ENCODE measurements at places on chromosomes 4 and X. TPM values are rescaled to one million over a fixed set of nuclear protein-coding genes. Genes with fewer than 3 reads are reported as not detected.

- no peak overlapping the region for H3K4me3 ChIP-seq
- H3K27me3 ChIP-seq = no peaks in the 10 kb centered on the region
- no peaks in the 10 kb centered on the region for H3K4me1 ChIP-seq
- no peaks in the 10 kb centered on the region for H3K36me3 ChIP-seq
Observed at GRCh38 chr4:74962584-74962983, 29.7 kb downstream of the PARM1 start.

DNA sequence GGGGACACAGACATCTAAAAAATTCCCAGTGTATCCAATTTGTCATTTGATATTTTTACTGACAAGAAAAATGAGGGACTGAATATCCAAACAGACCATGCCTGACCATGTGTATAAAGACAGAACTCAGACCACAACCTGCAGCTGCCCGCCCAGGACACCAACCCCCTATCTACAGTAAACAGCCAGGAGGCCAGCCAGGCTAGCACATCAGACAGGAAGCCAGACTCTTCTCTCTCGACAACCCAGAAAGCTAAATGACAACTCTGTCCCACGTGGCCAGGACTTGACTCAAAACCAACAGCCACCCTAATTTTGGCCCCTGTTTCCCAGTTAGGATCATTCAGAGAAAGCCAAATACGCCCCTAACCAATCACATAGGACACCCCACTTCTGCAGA lies 15.1 kb downstream of the AFAP1 start:
- H3K4me3 ChIP-seq = no peak overlapping the region
- no peaks in the 10 kb centered on the region for H3K27me3 ChIP-seq
- H3K27ac ChIP-seq = no peak overlapping the region
- H3K36me3 ChIP-seq = no peaks in the 10 kb centered on the region
- DNase-seq = no peak
- H3K4me1 ChIP-seq = no peaks in the 10 kb centered on the region

DNA sequence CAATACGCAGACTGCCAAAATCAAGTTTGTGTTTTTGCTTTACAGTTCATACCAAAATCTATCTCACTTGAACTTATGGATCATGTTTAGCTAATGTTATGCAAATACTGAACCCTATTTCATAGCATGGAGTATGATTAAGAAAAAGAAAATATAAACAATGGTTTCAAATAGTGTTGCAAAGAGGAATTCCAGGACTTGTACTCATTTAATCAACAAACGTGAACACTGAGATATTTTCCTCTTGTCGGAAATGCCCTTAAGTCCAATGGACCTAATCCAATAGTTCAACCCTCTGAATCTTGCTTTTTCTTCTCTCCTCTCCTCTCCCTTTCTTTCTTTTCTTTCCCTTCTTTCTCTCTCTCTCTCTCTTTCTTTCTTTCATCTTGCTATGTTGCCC lies 30.8 kb downstream of the RASL11B start:
- DNase-seq = no peak
- H3K27me3 ChIP-seq = no peaks in the 10 kb centered on the region
- H3K4me3 ChIP-seq = no peak overlapping the region
- H3K36me3 ChIP-seq = no peaks in the 10 kb centered on the region
- H3K27ac ChIP-seq = no peak overlapping the region

PLS3 gene
- polyA plus RNA-seq = 72.7 TPM

- H3K27me3 ChIP-seq = no peaks in the 10 kb centered on the region
- H3K27ac ChIP-seq = no peak overlapping the region
- DNase-seq = no peak
Observed at GRCh38 chr4:171157462-171158082, 655.6 kb upstream of the GALNTL6 start.

RBM3 gene
- 43.2 TPM for polyA plus RNA-seq

- no peak overlapping the region for H3K4me3 ChIP-seq
- no peaks in the 10 kb centered on the region for H3K36me3 ChIP-seq
- H3K27me3 ChIP-seq = no peaks in the 10 kb centered on the region
Observed at GRCh38 chr4:56406151-56406550, 18.9 kb upstream of the AASDH start.

SPARCL1 gene
- 16.1 TPM for polyA plus RNA-seq

TCEAL9 gene
- polyA plus RNA-seq = 22.8 TPM

NEIL3 gene
- 0.07 TPM for polyA plus RNA-seq

GRCh38 chr4:172850838-172851237 lies 317.8 kb upstream of the GALNT7 start:
- no peak overlapping the region for H3K27ac ChIP-seq
- H3K4me1 ChIP-seq = no peaks in the 10 kb centered on the region
- DNase-seq = no peak
- no peaks in the 10 kb centered on the region for H3K36me3 ChIP-seq

DNA sequence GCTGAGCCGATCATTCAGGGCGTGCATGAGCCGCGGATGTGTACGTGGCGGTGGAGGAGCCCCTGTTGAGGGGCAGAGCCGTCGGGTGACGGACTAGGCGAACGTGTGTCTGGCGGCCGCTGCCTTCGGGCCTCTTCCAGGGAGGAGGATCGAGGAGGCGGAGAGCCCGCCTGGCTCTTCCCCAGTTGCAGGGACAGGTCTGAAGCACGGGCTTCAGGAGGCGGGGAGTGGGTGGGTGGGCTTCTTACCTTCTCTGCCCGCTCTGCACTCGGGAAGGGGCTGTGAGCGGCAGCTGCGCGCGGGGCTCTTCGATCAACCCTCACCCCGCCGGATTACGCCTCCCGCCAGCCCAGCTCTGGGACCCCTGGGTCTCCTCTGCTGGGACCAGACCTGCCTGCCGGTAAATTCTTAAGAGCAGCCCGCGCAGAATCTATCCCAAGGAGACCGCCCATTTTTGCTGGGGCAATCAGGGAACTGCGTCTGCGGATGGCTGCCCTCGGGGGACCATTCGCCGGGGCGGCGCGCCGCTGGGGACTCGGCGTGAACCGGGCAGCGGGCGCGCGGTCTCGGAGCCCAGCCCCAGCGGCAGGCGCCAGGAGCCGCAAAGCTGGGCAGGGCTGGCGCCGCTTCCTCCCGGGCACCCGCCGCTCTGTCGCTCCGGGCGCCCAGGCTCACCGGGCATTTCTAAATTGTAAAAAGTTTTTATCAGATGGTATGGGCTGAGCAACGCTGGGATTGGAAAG lies 4.9 kb downstream of the PLAC8 start:
- H3K4me1 ChIP-seq = peaks cover 9% of the 10 kb centered on the region
- no peaks in the 10 kb centered on the region for H3K27me3 ChIP-seq
- H3K4me3 ChIP-seq = peak overlapping the region; percentile 59
- no peak for DNase-seq
- H3K36me3 ChIP-seq = no peaks in the 10 kb centered on the region

SOD3 gene
- 3.4 TPM for polyA plus RNA-seq

DNA sequence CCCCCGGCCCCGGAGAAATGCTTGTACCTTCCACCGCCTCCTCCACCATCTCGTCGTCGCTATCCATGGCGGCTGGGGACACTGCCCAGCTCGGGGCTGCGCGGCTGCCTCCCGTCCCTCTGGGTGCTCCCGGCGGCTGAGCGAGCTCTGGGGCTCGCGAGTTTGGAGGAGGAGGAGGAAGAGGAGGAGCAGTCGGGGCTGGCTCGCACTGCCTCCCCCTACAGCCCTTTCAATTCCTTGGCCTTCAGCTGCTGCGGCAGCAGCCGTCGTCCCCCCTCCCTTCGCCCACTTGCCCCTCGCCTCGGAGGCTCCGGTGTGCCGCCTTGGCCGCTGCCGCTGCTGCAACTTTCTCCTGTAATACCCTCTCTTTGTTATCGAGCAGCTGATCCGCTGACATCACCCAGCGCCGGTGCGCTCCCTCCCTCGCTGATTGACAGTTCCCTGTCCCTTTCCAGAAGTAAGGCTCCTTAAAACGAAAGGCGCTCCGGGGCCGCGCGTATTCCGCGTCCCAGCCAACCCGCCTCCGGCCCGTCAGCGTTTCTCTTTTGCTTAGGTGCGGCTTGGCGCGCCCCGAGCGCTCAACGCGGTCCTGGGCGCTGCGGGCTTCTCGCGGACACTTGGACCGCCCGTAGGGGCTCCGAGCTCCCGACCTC lies at the start of gene SETD7:
Gene SETD7, minus strand, starts transcription at position 149 of the 653 bp plus-strand sequence. Its CDS starts 82 bp downstream, at position 67.
- H3K36me3 ChIP-seq = no peaks in the 10 kb centered on the region
- peaks cover 60% of the 10 kb centered on the region for H3K4me1 ChIP-seq
- peak; percentile 59 for DNase-seq
- no peaks in the 10 kb centered on the region for H3K27me3 ChIP-seq
- H3K27ac ChIP-seq = peak within 1 kb of the TSS; percentile 99

RBM46 gene
- 0.24 TPM for polyA plus RNA-seq

DSPP gene
- not detected for polyA plus RNA-seq

DNA sequence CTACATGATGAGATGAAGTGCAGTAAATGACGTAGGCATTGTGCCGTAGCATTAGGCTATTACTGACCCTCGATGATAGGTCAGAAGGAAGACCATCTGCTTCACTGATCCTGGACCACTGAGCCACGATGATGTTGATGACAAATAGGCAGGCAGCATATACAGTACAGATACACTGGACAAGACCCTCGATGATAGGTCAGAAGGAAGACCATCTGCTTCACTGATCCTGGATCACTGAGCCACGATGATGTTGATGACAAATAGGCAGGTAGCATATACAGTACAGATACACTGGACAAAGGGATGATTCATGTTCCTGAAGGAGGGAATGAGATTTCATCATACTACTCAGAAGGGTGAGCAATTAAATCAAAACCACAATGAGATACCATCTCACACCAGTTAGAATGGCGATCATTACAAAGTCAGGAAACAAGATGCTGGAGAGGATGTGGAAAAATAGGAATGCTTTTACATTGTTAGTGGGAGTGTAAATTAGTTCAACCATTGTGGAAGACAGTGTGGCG lies 50.9 kb downstream of the BEND4 start:
- no peaks in the 10 kb centered on the region for H3K27me3 ChIP-seq
- H3K36me3 ChIP-seq = no peaks in the 10 kb centered on the region
- H3K4me3 ChIP-seq = no peak overlapping the region
- DNase-seq = no peak

DNA sequence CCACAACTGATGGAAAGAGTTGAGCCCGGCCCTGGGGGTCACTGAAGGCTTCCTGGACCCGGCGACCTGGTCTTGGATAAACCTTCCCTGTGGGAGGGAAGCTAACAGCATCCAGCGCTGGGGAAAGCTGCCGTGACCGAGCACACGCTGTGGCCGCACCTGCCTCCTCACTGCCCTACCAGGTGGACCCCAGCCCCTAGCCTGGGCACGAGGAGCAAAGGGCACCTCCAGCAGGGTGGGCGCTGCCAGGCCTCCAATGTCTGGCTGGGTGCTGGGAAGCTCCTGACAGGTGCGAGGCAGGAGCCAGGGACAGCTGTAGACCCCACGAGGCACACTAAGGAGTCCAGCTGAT lies 7.9 kb downstream of the TADA2B start:
- H3K36me3 ChIP-seq = peaks cover 24% of the 10 kb centered on the region
- H3K27ac ChIP-seq = peak overlapping the region; percentile 70
- peaks cover 27% of the 10 kb centered on the region for H3K4me1 ChIP-seq
- no peak overlapping the region for H3K4me3 ChIP-seq
- H3K27me3 ChIP-seq = no peaks in the 10 kb centered on the region
- DNase-seq = no peak

RRH gene
- polyA plus RNA-seq = 0.05 TPM

STBD1 gene
- 42.5 TPM for polyA plus RNA-seq
